ENCODE measurements at places on chromosomes 2 and 18.

- DNase-seq, result no peak
Observed at GRCh38 chr2:62704654-62705006, 883 bp upstream of the EHBP1 start.

DNA sequence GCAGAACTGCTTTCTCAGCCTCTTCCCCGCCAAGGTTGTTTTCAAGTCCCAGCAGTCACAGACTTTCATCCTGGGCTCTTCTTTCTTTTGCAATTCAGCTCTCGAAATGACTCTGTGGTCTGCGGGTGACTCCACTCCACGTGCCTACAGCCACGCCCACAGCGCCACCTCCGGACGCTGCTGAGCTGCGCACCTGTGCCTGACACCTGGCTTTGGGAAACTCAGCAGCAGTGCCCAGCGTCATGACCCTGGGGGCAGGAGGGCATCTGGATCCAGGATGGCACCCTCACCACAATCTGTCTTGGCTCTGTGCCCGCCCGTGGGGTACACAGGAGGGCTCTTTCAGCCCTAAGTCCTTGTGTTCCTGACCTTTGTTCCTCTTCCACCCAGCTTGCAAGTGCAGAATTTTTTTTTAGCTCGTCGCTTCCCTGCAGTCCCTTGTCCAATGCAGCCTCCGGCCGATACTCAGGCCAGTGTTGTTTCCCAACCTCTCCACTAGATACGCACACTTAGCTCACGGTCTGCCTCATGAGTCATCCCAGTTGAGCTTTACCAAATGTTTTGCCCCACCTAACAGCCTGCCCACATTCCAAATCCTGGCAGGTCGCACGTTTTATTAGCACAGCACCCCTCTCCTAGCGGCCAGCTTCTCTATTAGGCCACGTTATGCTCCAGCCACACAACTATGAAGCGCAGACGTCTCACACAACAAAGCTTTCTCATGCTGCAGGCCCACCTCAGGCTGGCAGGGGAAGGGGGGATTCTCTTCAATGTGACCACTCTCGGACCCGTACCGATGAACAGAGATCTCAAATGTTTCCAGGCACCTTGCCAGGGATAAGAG is 6.5 kb upstream of the CAPN10 start:
- DNase-seq, result no peak

- DNase-seq, result no peak
Observed at GRCh38 chr2:10614939-10615338, 74.8 kb downstream of the NOL10 start.

DNA sequence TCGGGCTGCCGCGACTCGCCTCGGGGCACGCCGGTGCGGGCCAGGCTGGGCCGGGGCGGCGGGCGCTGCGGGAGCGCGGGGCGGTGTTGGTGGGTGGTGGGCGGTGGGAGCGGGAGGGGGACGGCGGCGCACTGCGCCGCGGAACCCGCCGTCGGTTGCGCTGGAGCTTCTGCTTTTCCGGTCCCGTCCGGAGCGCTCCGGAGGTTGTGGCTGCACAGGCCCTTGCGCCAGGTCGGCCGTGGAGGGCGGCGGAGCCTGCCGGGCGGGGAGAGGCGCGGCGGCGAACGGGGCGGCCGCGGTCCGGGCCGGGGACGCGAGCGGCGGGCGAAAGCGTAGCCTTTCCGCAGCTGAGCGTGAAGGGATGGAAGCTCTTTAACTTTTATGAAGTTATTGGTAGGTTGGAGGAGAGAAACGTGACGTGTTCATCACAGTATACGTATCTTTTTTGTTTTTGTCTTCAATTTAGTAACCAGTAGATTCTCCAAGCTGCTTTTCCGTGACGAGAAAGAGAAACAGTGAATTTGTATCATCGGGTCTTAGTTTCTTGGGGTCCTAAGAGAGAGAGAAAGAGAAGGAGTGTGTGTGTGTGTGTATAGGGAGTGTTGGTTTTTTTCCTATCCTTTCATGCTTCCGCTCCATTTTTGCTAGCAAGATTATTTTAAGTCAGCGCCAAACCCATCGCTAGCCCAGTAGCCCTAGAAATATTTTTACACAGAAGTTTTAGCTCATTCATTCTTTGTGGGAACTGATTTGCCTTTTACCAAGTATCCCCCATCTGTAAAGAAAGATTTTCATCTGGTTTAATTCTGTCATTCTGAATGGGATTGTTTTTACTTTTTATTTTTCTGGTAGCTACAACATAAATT is 535 bp downstream of the ATG4B start:
- DNase-seq, result peak; percentile 38

- no peak for DNase-seq
Observed at GRCh38 chr18:71505526-71505925, 1038.6 kb downstream of the CBLN2 start.

DNA sequence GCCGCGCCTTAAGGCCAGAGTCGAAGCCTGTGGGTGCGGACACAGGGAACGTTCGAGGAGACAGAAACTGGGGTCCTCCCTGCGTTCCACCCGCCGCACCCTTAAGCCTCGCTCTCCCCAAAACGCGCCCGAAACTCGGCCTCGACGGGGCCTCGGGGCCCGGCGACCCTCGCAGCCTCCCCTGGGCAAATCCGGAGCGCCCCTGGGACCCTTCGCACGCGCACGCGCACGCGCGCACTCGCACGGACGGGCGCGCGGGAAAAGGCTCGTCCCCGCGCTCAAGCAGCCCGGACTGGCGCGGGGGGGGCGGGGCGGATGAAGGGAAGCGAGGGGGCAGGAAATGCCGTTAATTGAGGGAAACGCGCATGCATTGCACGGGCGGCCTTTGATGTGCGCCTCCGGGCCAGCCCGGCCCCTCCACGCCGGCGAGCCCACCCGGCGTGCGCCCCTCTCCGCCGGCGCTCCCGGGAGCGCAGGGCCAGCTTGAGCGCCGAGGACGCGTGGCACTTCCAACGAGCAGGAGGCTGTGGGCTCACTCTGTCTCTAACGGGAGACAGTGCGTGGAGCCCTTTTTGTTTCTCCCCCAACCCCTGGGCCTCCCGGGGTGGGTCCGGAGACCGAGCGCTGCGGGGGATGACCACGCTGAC is 5.4 kb upstream of the SALL3 start:
- no peak for DNase-seq

- DNase-seq, result no peak
Observed at GRCh38 chr2:175167076-175167791, 769 bp downstream of the ATF2 start.

DNA sequence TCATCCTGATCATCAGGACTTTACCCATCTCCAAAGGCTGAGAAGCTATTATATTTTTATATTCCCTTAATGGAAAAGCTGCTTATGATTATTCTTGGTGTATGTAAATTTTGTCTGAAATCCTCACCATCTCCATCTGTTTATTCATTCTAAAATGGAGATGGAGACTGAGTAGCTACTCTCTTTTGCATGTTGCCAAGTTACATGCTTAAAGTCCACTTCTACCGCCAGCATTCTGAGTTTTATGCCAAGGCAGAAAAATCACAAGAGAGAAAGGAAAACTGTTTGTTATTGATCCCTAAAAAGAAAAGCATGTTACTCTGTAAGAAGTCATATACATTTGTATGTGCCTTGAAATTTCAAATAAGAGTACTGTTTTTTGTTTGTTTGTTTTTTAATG is 94.4 kb upstream of the NOSTRIN start:
- no peak for DNase-seq

DNA sequence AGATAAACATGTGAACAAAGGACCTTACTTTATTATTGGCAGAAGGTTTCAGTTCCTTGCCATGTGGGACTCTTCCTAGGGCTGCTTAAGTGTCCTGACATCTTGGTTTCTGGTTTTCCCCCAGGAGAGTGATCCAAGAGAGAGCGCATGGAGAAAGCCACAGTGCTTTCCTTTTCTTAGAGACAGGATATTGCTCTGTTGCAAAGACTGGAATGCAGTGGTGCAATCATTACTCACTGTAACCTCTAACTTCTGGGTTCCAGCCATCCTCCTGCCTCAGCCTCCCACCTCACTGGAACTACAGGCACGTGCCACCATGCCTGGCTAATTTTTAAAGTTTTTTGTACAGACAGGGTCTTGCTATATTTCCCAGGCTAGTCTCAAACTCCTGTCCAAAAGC is 38.1 kb upstream of the TCF7L1 start:
- DNase-seq, result no peak

DNA sequence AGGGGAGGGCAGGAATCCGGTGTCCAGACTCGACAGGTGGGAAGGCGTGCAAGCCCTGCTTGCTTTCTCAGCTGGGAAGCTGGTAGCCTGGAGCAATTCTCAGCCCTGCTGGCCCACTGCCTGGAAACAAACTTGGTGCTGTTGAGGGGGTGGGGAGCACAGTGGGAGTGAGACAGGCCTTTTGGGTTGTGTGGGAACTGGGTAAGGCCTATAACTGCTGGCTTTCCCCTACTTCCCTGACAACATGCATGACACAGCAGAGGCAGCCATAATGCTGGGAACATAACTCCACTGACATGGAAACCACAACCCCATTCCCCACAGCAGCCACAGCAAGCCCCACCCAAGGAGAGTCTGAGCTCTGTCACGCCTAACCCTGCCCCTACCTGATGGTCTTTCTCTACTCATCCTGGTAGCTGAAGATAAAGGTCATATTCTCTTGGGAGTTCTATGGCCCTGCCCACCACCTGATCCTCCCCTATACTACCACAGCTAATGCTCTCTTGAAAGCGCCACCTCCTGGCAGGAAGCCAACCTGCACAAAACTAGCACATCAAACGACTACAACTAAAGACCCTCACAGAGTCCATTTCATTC is 122.9 kb upstream of the ACVR1C start:
- no peak for DNase-seq

DNA sequence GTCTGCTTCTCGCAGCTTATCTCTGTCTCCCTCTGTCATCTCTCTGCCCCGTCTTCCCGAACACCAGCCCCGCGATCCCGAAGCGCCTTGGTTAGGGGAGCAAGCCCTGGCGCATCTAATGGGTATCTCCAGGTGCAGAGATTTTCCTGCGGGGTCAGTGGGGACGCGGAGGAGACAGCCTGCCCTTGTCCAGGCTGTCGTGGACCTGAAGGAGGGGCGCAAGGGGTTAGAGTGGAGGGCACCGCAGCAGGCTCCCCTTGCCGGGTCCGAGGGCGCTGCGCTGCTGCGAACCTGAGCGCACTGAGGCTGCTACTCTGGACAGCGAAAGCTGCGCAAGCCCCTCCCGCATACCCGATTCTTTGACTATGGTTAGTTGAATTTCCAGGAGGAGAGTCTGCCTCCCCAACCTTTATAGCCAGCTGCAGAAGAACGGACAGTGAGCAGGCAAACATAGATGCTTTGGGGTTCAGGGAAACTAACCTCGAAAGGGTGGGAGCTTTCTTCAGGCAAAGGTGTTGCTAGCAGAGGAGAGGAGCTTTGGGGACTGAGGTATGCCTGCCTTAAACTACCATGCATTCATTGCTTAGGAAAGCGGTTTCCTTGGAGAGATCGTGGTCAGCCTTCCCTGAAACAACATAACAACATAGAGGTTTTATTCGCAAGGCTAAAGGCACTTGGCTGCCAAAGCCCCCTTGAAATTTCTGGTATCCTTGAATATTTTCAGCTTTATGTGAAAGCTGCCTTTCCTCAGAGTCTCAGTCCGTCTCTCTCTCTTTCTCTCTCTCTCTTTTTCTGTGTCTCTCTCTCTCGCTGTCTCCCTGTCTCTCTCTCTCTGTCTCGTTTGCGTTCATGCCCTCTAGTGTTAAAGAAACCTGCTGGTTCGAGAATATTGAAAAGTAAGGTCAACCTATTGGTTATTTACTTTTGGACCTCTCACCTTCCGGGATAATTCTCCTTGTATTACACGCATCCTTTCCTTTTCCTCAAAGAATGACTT is 1.6 kb downstream of the GALNT13 start:
- no peak for DNase-seq

- no peak for DNase-seq
Observed at GRCh38 chr2:29774624-29775023, 146.8 kb downstream of the ALK start.

DNA sequence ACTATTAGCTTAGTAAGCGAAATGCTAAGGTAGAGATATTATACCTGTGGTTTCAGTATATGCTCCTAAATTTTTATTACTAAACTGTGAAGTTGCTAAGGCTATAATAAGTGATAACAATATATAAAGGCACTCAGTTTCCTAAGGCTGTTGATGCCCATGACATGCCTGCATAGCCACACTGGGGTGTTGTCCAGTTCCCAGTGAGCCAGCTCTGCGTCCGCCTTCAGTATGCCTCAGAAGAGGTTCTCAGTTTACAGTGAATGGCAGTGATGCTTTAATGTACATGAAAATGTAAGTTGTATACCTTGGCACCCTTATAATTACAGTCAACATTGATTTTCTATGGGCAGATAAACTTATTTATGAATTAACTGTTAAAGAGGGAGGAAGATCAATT is 7.2 kb downstream of the FHOD3 start:
- no peak for DNase-seq

- peak; percentile 22 for DNase-seq
Observed at GRCh38 chr2:36441065-36441625, 85.6 kb downstream of the CRIM1 start.

GRCh38 chr18:75106746-75107145 is 102.2 kb downstream of the PTGR3 start:
- DNase-seq, result no peak

GRCh38 chr2:188272121-188272520 is 19.6 kb upstream of the GULP1 start:
- no peak for DNase-seq
